Brain microvascular endothelial cell (primary cell): ENCODE measurements at places on chromosomes 2 and 18.
A peak's percentile ranks its signal among the peaks of the same experiment; 100 is the strongest.

GRCh38 chr2:20448246-20448976 lies 1.5 kb downstream of the RHOB start:
- no peak for DNase-seq

DNA sequence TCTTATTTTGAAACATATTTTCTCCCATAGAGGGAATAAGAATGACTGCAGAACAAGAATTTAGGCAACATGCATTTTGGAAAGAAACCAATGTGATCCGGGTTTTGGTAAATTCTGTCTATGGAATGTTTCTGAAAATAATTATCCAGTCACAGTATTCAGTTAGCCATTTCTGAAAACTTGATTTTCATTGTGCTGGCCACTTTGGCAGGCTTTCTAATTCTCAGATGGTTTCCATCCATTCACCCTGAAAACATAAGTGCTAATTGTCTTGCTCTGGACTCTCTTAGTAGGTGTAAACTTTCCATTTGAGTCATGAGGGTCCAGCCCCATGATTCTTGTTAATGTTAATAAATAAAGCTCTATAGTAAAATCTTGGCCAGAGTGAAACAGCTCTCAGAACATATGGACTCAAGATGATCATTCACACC lies 176.5 kb downstream of the RBM43 start:
- no peak for DNase-seq

DNA sequence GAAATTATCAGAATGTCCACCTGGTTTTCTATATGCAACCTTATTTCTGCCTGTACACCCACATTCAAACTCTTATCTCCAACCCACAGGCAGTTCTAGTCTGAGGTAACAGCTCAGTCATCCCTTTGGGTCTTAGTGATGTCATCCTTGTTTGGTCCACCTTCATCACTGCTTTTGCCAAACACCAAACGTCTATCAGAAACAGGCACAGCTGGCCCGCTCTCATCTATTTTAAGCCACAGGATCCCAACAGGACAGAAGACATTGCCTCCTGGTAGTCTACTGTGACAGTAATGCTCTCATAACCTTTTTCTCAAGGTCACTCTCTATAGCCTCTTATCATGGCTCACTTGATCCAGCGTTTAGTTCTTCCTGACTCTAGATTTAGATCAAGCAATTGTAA lies 99.0 kb upstream of the CHAC2 start:
- DNase-seq: peak; percentile 58

- DNase-seq: peak; percentile 53
Observed at GRCh38 chr2:45778720-45779171, 127.3 kb downstream of the PRKCE start.

GRCh38 chr18:13611142-13611600 lies 115.2 kb downstream of the FAM210A start:
- peak; percentile 66 for DNase-seq

DNA sequence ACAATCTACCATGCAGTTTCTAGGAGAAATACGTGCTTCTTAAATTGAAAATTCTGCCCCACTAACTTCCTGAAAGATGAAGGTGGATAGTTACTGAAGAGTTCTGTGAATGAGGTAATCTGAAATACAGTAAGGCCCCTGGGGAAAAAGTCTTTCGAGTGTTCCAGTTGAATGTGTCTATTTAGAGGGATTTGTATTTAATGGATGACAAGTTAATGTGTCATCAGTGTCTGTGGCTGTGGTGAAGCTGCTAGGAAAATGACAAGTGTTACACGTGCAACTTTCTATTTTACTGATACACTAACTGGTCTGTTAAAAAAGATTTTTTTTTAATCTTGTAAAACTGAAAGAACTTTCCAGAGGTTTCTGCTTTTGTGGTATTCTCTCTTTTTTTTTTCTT lies 384.6 kb downstream of the STK39 start:
- peak; percentile 26 for DNase-seq
